Trophoblast cell (in vitro differentiated cells and primary cell): ENCODE measurements at places on chromosomes 7 and 10.

DNA sequence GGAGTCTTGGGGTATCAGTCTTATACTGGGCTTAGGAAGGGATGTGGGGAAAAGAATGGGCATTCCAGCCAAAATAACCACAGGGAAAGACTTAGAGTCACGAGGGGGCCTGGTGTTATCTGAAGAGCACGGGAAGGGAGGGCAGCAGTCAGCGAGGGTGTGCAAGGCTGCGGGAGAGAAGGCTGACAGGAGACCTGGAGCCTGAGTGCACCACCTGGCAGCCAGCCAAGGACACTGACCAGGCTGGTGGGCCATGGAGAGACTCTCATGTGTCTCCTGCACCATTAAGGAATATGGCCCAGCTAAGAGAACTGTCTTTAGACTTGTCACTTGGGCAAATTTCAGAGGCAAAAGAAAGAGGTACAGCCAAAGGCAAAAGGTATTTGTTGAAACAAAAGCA, 69.6 kb downstream of the PKD1L1 start:
- DNase-seq = no peak

GRCh38 chr10:118960157-118961090, 69.1 kb upstream of the NANOS1 start:
- DNase-seq = peak; percentile 80

DNA sequence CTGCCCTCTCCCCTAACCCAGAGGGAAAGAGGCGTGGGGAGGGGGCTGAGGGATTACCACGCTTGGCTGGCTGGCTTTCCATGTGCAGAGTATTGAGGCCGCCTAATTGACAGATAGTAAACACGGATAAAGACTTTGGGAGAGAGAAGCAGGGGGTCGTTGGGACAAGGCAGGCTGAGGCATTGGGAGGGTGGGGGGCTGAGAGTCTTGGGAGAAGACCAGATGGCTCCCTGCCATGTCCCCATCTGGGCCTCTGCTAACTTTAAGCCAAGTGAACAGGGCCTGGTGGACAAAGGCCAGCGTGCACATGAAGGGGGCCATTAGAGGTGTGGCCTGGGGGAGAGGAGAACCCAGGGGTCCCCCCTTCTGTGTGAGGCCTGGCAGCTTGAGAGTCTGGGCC, 55.4 kb upstream of the MXI1 start:
- DNase-seq = no peak

DNA sequence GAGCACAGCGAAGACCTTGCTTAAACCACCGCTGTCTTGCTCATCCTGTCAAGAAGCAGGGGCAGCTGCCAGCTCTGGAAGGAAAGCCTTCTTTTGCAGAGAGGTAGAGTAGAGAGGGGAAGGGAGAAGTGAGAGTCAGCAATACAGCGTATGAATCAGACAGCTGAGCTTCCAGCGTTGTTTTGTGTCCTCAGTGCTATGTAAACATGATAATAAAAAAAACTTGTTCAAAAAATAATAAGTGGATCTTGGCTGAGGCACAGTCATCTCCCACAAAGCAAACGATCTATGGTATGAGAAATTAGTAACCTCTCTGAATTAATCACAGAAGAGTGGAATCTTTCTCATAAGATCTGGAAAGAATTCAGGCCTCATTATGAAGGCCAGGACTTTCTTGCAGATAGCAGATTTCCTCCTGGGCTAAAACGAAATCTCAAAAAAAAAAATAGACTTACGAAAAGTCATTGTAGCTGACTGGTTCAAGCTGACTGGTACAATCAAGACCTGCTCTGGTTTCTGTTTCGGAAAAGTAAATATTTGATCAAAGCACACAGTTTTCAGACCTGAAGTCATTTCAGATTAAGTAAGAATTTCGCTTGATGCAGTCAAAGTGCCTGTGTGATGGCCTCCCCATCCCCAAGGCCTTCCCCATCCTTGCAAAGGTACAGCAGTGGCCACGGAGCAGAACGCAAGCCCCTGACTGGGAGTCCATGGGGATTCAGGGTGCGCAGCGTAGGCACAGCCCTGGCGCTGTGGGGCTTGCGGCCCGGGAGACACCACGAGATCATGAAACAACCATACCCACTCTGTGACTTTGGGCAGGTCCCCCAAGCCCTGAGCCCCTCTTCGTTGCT, 29.4 kb downstream of the CHST15 start:
- no peak for DNase-seq

- DNase-seq = no peak
Measured at GRCh38 chr7:96273716-96274115, 48.2 kb downstream of the SLC25A13 start.

DNA sequence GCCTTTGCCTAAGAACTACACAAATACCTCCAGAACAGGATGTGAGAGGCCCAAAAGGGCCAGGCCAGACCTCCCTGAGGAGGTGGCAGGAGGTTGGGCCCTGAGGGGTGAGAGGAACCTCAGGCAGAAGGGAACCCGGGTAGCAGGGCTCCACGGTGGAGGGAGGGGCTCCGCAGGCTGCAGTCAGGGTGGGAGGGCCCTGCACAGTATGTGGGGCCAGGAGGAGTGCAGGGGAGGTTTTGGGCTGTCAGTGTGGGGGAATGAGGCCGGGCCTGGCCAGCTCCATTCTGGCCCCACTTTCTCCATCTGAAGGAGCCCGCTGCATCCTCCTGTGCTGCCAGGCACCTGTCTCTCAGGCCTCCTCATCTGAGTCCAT, 25.9 kb downstream of the DNAJB12 start:
- no peak for DNase-seq

GRCh38 chr7:42770114-42770513, 141.8 kb downstream of the C7orf25 start:
- no peak for DNase-seq

DNA sequence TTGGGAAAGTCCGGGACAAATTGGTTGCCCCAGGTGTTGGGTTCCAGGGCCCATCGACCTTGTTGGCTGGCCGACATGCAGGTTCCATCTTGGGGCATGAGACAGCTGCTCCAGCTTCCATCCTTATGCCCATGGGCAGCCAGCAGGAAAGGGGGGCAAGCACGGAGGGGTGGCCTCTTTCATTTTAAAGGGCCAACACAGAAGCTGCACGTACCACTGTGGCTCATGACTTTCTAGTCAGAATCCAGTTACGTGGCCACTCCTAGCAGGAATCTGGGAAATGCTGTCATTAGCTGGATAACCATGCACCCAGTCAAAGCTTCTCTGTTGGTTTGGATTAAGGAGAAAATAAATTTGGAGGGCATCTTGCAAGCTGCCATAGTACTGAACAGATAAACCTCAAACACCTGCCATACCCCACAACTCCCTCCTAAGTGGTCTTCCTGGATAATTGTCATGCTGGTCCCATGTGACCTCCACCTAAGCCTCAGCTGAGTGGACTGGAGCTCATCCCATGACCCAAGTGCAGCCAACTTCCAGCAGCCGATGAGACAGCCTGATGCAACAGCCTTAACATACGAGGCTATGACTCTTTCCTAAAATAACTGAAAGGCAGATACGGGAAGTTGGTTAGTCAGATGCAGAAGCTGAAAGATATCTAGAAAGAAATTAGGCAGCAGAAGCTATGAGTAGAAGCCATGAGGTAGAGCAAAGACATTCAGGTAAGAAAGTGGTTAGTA, 21.4 kb upstream of the GSDME start:
- DNase-seq = no peak

GRCh38 chr7:143954135-143954534, 509 bp upstream of the OR2F1 start:
- no peak for DNase-seq

DNA sequence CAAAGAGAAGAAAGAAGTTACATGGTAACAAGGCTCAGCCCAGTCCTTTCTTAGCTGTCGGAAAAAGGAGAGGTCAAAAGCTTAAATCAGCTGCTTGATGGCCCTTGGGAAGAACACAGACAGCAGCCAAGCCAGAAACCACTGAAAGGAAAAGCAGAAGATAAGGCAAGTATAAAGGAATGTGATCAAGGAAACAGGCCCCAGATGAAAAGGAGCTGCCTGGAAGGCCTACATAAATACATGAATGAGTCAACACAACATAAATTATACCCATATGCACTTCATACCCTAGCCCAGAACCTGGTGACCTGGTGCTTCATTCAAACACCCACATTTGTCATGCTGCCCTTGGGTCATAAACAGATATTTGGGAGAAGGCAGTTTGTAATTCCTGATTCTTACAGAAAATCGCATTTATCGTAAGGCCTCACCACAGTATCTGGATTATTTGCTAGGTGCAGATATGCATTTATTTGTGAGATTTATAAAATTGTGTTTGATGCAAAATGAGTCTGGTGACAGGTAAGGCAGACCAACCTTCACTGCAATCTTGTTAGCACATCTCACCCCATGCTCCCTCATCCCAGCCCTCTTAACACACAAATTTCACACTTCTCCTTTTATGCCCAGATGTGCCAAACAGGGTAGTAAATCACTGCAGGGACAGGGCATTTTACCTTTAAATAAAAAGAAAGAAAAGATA, 94.9 kb upstream of the KCNIP2 start:
- peak; percentile 58 for DNase-seq

- no peak for DNase-seq
Measured at GRCh38 chr7:88041583-88041982, 107.5 kb downstream of the ADAM22 start.

DNA sequence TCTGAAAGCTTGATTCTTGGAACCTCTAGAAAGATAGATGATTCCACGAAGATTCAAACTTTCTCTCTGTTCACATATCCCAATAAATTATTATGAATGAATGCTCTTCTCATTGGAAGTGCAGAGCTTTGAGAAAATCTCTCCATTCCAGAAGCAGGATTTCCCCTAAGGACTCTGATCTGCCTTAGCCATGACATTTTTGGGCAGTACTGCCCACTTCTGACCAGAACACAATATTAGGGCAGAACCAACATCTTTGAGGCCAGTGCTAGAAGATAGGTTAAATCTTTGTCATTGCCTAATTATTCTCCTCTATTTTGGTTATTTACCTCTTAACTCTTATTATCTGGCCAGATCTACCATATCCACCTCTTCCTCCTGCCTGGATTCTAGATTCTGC, 49.9 kb downstream of the ARMC3 start:
- no peak for DNase-seq

- peak; percentile 28 for DNase-seq
Measured at GRCh38 chr7:65980478-65981250, 1.3 kb downstream of the GUSB start.

- no peak for DNase-seq
Measured at GRCh38 chr10:21020545-21020944, 123.4 kb upstream of the NEBL start.

DNA sequence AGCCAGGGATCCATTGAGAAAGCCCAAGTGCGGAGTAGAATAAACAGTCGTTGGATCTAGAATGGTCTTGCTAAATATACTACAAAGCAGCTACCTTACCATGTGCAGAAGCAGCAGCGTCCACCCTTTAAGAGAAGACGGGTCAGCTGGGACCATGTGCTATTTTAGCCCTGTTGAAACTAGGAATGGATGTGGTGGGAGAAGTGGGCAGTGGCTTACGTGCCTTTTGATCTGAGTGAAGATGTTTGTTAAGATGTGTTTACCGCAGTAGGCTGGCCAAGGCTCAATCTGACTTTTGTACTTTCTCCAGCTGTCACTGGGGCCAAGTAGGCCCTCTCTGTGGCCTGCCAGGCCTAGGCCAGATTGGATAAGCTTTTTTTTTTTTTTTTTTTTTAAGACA, 9.2 kb downstream of the HABP2 start:
- DNase-seq = no peak

DNA sequence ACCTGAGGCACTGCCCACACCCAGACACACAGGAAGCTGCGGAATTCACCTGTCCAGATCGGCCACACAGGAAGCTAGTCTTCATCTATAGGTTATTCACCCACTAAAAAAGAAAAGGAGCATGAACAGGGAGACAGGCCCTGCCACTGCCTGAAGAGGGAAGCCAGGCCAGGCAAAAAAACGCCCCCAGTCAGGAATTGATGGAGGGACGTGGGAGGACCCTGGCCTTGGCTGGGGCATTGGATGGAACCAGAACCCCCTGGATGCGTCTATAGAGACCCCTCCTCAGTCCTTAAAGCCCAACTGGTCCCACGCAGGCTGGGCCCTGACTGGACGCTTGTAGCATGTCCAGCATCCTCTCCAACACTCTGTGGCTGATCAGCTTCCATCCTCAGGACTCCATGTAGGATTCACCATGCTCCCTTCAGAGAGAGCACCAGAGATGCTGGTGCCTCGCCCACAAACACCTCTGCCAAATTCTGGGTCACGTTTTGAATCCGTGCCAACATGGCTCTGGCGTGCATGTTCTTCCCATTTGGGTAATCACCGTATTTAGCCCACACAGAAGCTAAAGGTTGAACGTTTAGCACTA, 259.3 kb upstream of the TCERG1L start:
- no peak for DNase-seq

GRCh38 chr10:13404305-13404759, 56.2 kb upstream of the SEPHS1 start:
- no peak for DNase-seq

- no peak for DNase-seq
Measured at GRCh38 chr7:78159545-78159944, 361.0 kb downstream of the PHTF2 start.

GRCh38 chr10:13853854-13854253, 267.1 kb downstream of the PRPF18 start:
- no peak for DNase-seq

- peak; percentile 86 for DNase-seq
Measured at GRCh38 chr7:142248166-142249160, 9.4 kb downstream of the PRSS58 start.

- DNase-seq = no peak
Measured at GRCh38 chr10:11480687-11481086, 130.8 kb downstream of the USP6NL start.

DNA sequence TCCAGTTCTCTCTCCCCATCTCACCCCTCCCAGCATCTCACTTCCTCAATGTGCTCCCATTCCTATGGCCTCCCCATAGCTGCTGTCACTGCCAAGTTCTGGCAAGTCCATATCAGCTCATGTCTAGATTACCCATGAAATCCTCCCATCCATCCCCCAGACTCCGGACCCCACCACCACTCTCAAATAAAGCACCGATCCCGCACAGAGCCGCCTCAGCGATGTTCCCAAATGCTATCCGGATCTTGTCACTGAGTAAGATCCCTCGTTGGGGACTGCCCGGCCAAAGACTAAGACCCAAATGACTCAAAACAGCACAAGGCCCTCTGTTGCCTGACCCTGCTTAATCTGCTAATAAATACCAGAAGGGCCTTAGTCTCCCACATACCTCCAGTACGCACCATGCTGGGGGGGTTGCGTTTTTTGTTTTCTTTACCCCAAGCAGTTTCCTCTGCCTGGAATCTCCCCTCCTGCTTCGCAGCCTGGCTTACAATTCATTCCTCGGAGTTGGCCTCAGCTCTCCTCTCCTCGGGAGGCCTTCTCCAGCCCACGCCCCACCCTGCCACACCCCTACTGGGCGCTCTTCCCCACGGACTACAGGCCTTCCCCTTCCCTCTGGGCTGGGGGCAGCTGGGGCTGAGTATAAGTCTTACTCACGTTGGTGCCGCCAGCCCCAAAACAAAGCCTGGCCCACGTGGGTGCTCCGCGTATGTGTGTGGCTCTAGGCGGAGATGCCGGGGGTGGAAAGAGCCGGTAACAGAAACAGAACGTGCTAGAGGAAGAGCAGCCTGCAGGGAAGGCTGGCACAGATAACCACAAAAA, 1.8 kb upstream of the DUSP5 start:
- DNase-seq = no peak
